Activated naive CD8-positive, alpha-beta T cell treated with anti-CD3 and anti-CD28 coated beads for 36 hours (primary cell): ENCODE measurements at places on chromosomes 16 and 17.

DNA sequence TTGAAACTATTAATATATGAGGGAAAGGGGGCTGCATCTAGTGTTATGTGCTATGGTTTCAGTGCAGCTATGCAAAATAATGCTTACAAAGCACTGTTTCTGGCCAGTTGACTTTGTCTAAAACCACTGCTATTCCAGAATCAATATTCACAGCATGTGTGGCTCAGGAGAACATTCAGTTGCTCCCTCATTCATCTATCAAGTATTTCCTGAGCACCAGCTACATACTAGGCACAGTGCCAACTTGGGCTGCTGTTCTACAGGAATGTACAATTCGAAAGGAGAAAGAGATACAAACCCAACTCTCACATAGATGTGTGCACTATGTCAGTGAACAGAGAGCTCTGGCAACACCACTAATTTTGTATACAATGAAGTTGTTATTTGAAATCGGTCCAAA, 183.0 kb downstream of the PHKB start:
- DNase-seq = no peak

GRCh38 chr17:66455060-66455459, 152.6 kb downstream of the PRKCA start:
- DNase-seq = no peak

GRCh38 chr17:37187262-37187661, 188.5 kb upstream of the C17orf78 start:
- no peak for DNase-seq

GRCh38 chr17:6671431-6671830, 19.9 kb downstream of the C17orf100 start:
- DNase-seq = no peak

DNA sequence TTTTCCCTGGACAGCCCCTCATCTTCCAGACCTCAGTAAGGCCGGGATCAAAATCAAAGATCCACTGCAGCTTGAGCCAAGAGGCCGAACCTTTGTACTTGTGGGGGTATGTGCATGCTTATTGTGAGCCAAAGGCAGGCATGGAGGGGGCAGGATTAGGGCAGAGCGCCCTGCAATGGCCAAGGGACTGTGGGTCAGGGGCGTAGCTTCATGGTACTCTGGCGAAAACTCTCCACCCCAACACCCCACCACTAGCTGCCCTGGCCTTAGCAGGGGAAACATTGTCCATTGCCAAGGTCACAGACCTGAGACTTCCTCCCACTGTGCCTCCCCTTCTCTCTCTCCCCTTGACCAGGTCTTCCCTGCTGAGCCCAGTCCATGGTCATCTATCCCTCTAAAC, 90.1 kb downstream of the TMEM132E start:
- no peak for DNase-seq

DNA sequence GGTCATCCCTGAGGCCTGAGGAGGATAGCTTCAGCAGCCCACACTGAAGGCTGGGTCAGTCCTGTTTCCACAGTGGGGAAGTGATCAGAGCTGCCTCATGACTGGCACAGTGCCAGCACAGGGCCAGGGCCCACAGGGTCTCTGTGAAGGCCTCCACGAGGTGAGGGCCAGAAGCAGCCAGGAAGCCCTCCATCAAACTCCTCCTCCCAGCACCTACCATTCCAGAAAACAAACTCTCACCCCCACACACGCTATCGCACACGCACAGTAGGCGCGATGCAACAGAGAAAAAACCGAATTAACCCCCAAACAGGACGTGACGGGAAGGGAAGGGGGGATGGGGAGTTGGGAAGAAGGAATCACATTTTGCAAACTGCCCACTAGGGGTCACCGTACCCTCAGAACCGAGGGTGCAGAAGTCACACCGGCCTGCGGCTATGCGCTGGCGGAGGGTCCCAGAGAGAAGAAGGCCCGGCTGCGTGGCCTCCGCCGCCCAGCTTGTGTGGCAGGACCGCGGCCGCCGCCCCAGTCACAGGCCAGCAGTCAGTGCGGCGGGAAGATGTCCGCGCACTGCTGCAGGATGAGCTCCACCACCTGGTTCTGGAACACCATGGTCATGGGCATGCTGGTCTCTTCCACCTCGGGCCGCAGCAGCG, 37.6 kb downstream of the ARHGAP27 start:
- peak; percentile 43 for DNase-seq
